Tibial nerve (tissue), 4 donors: ENCODE measurements at places on chromosomes 2 and 18. TPM values are rescaled to one million over a fixed set of nuclear protein-coding genes. Genes with fewer than 3 reads are reported as not detected.

Gene IL1RL1
- total RNA-seq, result 3.9 TPM

Gene CAVIN2
- 53.8 TPM for total RNA-seq

Gene CIDEA
- 30.8 TPM for total RNA-seq

Gene RTKN
- 83.4 TPM for total RNA-seq

Gene HSBP1L1
- total RNA-seq, result 27.8 TPM

DNA sequence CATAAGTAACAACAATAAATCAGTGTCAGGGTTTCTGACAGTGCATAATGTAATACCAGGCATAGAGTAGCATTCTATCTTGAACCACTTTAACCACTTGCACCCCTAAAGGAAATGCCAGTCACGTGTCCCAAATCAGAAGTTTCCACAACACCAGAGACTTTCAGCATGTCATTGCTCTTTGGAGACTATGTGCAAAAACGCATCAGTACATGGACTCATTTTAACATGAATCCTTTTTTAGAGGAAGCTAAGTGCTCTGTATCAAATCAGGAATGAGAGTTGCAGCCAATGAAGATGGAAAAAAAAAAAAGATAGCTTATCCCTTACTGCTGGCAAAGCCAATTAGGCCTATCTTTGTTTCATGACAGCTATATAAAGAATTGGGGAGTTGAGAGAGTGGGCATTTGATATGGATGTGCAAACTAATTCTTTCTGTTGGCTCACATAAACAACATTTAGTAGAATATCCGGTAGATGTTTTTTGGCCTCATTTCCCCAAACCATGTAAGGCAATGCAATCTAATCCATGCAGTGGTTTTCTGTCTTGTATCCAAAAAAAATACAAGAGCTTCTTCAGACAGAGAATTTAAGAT, 353.1 kb downstream of the IRS1 start:
- DNase-seq, result no peak

DNA sequence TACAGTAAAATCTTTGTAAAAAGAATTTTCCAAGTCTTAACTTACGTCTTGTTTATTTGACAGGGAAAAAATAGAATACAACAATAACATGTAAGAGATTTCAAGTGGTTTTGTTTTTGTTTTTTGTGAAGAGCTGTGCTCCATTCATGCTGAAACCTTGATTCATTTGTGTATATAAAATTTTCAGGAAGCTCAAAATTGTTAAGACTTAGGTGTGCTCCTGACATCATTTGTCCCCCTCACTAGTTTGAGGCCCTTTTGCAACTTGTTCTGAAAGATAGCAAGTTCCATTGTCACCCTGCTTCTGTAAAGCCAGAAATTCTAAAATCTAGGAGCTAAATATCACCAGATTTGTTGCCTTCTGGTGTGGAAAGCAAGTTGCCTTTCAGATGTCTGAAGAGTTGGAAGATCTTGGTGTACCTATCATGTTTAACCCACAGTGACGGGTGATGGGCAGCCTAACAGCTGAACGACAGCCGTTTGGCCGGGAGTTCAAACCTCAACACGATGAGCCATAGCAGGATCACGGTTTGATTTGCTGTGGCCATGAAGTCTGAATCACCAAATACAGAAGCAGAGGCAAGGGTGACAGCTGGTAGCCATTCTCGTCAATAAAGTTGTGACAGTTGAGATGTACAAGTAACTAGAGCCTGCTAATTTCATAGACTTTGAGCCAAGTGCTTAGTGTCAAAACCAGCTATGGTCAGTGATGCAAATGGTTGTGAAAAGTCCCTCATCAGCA, 205.5 kb upstream of the SP5 start:
- no peak for DNase-seq

GRCh38 chr2:481388-481787, 193.5 kb upstream of the ALKAL2 start:
- DNase-seq, result no peak

- DNase-seq, result no peak
Measured at GRCh38 chr2:184413221-184413620, 185.1 kb upstream of the ZNF804A start.

GRCh38 chr2:58922245-58922644, 681.1 kb upstream of the FANCL start:
- no peak for DNase-seq

DNA sequence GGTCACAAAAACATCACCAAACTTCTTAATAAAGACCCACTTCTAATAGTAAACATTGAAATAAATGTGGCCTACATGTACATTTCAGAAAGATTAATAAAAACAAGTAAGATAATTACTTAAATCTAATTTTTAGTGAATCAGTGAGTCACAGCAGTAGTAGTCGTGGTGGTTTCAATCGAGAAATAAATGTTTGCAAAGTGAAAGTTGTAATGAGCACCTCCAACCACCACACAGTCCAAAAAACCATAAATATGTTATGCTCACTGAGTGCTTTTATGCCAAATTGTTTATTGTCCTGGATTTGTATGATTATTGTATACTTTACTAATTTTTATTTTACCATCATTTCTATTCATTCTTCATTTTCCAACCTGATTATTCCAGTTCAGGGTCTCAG, 61.8 kb upstream of the SPOPL start:
- no peak for DNase-seq

- peak; percentile 3 for DNase-seq
Measured at GRCh38 chr2:236366049-236366387, 101.8 kb upstream of the ASB18 start.

GRCh38 chr2:85355073-85355410, 473 bp downstream of the ELMOD3 start:
- no peak for DNase-seq

DNA sequence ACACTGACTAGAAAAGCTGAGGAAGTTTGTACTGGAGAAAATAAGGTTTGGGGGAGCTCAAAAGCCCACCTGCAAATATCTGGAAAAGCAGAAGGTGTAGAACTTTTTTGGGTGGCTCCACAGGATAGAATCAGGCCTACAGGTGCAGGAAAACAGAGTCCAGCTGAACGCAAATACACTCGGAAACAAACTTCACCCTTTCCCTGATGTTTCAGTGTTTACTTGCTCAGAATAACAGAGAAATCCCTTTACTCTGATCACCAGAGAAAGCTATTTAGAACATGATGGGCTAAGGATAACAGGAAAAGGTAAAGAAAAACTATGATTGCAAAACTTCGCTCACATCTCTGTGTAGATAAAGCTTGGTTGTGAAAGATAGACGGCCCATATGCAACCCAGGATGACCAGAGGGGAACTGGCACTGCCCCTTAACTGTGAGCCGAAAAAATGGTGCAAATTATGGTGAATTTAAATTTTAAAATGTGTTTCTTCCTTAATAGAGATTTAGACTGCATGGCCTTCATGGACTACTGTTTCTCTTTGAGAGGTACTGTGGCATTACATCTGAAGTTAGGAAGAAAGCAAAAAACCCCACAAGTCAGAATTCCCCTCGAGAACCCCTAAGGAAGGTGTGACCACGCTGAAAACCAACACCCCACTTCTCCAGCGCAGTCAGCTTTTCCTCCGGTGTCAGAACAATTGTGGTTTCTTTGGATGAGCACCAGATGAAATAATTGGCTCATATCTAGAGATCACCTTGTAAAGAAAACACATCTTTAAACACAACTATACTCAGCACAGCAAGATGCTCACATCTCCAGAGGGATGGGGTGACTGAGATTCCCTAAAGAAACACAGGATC, 84.5 kb upstream of the TMEM247 start:
- no peak for DNase-seq

GRCh38 chr18:41643427-41643826, 311.6 kb upstream of the PIK3C3 start:
- no peak for DNase-seq

- DNase-seq, result no peak
Measured at GRCh38 chr2:150410809-150411208, 76.7 kb downstream of the RND3 start.

DNA sequence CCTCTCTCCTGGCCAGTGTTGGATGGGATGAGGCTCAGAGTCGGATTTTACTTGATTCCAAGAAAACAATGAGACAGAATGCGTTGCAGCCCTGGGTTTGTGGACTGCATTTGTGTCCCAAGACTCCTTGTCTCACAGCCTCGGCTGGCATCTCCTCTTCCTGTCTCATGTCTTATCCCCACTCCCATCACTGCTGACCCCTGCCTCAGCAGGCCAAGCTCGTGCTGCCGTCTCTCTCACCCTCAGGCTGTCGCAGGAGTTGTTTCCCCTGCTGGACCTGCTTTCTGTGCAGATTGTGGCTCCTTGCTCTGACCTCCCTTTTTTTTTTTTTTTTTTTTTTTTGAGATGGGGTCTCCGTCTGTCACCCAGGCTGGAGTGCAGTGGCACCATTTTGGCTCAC, 70.2 kb upstream of the RALBP1 start:
- DNase-seq, result no peak

GRCh38 chr2:208183972-208184705, 5.7 kb downstream of the C2orf80 start:
- no peak for DNase-seq

DNA sequence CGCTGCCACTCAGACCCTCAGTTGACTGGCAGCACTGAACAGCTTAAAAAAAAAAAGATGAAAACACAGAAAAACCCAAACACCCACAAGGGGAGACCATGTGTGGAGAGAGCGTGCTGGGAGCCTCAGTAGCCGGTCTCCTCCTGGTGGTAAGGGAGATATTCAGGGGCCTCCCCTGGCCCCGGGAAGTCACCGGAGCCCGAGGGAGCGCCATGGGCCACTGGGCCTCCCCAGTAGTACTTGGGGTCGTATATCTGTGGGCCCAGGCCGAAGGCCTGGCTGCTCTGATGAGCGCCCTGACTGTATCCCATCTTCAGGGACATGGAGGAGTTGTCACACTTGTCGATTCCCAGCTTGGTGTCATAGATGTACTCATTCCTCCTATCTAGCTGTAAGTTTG, 145.7 kb upstream of the TEKT4 start:
- no peak for DNase-seq

DNA sequence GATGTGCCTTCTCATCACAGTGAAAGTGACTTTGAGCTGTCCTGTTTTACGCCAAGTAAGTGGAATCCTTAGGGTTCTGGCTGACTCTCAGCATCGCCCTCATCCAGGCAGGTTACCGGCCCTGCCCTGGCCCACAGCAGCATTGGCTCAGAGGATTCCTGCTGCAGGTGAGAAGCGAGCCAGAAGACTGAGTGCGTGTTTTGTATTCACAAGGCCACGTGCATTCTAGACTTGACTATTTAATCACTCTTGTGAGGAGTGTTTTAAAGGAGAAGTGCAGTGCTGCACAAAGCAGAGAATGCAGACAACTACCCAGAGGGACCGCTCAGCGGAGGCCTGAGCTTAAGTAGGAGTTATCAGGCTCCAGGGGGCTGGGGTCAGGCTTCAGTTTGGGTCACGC, 48.3 kb downstream of the LAMA3 start:
- no peak for DNase-seq
